ENCODE measurements at places on chromosomes 3 and 15. TPM values are rescaled to one million over a fixed set of nuclear protein-coding genes. Genes with fewer than 3 reads are reported as not detected.

Gene EIF4E3
- 23.3 TPM for total RNA-seq

Gene GRK7
- total RNA-seq, result not detected

Gene MED12L
- 0.35 TPM for total RNA-seq

Gene HIGD2B
- total RNA-seq, result not detected

Gene LRRC28
- total RNA-seq, result 34.5 TPM

Gene CCR3
- not detected for total RNA-seq

Gene APEH
- total RNA-seq, result 61.1 TPM

Gene IL5RA
- total RNA-seq, result 2.6 TPM

Gene ERICH6
- total RNA-seq, result not detected

Gene C3orf33
- total RNA-seq, result 5.3 TPM

Gene GOLGA8R
- 2.3 TPM for total RNA-seq

Gene PDZRN3
- total RNA-seq, result 66.8 TPM

Gene MESP2
- total RNA-seq, result not detected

Gene SAXO2
- total RNA-seq, result not detected

Gene ROBO2
- 2.5 TPM for total RNA-seq

Gene PDE8A
- 23.2 TPM for total RNA-seq

Gene SOX14
- total RNA-seq, result not detected

Gene ERC2
- total RNA-seq, result 4.0 TPM

Gene MESP1
- total RNA-seq, result 2.3 TPM

Gene CCDC33
- not detected for total RNA-seq

Gene PTPN23
- 13.7 TPM for total RNA-seq

Gene GTPBP8
- total RNA-seq, result 25.0 TPM

Gene PLAAT1
- total RNA-seq, result 10.3 TPM

Gene EPHB3
- total RNA-seq, result 2.1 TPM

Gene GPR149
- not detected for total RNA-seq

Gene PLSCR4
- total RNA-seq, result 22.9 TPM

Gene FILIP1L
- total RNA-seq, result 97.0 TPM

Gene HTR3E
- not detected for total RNA-seq

Gene SCN5A
- total RNA-seq, result 102 TPM

Gene GOLGA8N
- 6.0 TPM for total RNA-seq

All from right atrium auricular region (tissue), 2 donors.